ENCODE measurements at places on chromosomes 4 and X.

GRCh38 chr4:94588896-94589693 lies 137.4 kb downstream of the PDLIM5 start:
- no peak for DNase-seq

DNA sequence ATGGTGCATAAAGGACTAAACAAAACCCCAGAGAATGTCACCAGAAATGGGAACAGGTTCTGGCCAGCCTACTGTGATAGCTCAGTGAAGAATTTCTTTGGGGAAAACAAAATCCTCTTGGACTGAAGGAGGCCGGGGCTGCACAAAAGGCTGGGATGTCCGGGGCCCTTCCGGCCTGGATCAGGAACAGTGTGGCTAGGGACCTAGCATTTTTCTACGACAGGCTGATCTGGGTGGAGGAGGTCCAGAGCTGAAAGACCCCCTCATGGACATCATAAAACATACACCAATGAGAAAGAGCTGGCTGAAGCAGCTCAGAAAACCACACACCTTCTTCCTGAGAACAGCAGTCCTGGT lies 94.7 kb downstream of the BCOR start:
- no peak for DNase-seq

- DNase-seq, result no peak
Observed at GRCh38 chr4:145531859-145532258, 50.2 kb downstream of the SMAD1 start.

- DNase-seq, result no peak
Observed at GRCh38 chr4:105558277-105558676, 5.9 kb downstream of the ARHGEF38 start.

GRCh38 chrX:4963432-4963831 lies 1250.0 kb upstream of the PRKX start:
- DNase-seq, result no peak

DNA sequence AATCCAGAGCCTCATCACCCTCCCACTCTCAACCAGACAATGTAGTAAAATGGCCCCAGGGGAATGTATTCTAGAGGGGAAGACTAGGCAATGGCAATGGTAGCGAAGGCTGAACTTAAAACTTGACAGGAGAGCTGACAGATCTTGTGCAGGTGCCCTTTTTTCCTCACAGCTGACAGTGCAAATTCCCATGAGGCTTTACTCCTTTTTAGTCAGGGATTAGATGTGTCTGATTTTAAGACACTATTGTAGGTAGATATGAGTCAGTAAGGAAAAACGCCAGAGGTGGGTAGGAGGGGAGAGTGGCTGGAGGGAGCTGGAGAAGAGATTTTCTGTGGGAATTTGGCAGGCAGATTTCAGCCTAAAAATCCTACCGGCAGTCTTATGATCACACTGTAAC lies 10.7 kb downstream of the CAPN6 start:
- no peak for DNase-seq

DNA sequence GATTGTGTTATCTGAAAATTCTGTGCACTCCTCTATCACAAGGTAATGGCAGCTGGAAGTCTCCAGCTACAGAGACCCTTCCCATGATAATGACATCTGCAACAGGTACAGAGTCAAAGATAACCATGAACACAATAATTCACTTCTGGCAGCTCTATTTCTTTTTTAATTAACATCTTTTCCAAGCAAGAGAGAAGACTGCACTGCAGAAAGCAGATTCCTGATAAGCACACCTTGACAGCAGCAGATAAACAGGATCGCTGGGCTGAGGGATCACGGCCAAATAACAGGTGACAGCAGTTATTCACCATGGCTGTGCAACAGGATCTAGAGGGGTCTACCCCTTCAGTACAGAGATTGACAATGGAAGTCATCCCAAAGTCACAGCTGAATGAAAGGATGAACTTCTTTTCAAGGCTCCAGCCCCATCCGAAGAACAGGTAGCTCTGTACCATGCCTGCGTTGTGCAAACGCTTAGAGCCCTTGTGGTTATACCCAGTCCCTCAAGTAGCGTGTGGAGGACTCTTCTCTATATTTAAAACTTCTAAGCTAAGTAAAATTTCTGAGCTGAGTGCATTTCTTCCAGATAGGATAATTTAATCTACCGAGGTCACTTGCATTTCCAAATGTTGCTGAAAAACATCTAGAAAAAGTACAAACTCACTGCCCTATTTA lies 66.7 kb downstream of the DCHS2 start:
- no peak for DNase-seq

DNA sequence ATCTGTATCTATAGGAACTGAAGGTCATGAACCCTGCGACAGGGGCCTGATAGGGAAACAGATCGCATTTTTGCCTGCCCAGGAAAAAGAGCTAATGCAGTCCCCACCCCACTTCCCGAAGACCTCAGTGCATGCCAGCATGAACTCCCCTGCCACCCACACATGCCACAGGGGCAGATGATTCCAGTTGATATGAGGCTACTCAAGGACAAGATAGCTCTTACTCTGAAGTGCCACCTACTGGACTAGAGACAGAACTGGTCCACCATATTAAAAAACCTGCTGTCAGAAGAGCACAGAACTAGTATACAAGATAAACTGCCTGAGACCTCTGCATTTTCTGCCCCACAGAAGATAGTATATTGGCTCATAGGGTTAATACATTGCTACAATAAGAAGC lies 68.0 kb downstream of the YIPF7 start:
- no peak for DNase-seq

- no peak for DNase-seq
Observed at GRCh38 chrX:116285501-116285900, 115.0 kb downstream of the AGTR2 start.

DNA sequence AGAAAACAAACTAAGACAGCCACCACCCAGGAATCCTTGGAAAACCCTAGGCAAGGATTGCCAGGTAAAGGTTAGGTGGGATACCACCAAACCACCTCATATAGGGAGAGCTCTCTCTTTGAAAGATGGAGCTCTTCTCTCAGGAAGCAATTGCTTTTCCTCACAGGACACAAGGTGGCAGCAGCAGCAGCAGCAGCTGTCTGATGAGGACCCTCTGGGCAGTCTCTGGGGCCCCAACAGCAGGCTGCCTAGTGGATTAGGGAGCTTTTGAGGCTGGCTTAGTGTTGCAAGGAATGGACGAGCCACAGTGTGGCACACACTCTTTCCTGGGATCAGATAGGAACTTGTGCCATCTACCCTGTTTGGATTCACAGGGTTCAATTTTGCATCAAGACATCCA lies 41.4 kb upstream of the CHRDL1 start:
- no peak for DNase-seq

DNA sequence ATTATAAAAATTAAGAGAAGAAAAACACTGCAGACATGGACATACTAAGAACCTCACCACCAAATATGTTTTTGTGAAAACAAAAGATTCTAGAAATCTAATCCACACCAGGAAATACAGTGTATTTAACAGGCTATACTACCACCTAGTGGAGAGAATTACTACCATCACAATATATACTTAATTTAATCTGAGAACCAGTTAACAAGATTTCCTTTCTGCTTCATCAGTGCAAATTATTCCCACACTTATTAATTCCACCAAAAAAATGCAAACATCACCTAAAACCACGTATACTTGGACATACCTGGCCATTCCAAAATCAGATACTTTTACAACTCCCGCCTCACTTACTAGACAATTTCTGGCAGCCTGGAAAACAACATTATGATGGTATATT lies 7.0 kb upstream of the TXK start:
- peak; percentile 60 for DNase-seq

DNA sequence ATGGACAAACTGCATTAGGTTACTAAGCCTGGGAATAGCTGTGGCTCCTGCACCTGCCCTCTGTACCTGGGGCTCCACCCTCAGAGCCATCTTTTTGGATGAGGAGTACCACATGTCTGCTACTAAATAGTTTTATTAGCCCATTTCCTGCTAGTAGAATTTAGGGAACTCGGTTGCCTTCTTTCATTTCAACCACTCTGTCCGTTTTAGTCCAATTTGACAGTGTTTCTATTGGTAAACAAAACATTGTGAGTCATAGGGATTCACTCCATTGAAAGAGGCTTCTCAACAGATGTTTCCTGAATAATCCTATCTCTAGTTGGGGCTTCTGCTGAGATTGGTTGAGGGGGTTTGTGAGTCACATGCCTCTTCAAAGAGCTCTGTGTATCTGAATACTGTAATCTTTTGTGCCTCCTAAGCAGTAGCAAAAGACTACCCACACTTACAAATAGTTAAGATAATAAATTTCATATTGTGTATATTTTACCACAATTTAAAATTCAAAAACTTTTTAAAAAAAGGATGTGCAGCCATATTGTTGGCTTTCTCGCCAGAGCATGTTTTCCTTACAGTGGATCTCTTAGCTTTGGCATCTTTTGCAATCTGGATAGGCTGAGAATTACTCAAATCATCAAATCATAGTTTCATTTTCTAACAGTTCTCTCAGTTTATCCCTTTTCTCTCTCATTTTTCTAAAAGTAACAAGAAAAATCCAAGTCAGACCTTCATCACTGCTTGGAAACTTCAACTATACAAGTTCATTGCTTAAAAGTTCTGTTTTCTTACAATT lies 9.9 kb downstream of the FAM200B start:
- DNase-seq, result no peak

DNA sequence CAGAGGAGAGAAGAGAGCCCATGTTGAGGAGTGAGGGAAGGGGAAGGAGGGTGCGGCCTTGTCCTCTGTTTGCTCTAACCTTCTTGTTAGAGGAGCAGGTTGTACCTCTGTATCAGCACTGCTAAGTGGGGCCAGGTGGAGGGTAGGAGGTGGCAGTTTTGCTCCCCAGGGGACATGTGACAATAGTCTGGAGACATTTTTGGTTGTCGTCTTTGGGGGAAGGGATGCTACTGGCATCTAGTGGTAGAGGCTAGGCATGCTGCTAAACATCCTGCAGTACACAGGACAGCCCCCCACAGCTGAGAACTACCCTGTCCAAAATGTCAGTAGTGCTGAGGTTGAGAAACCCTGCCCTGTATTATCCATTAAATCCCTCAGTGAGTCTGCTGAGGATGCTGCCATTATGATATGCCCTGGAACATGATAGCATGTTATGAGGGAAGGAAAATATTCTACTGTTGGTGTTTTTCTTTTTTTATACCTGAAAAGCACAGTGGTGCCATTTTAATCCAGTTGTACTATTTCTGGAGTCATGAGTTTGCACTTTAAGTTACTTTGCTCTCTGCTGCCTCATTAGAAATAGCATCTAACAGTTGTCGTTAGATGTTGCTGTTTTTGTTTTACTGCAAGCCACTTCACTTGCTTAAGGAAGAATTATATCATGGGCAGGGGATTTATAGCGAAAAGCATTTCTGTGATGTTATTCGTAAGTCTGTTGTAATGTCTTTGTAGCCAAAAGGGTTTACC lies 90.6 kb downstream of the LRP2BP start:
- DNase-seq, result peak; percentile 24

DNA sequence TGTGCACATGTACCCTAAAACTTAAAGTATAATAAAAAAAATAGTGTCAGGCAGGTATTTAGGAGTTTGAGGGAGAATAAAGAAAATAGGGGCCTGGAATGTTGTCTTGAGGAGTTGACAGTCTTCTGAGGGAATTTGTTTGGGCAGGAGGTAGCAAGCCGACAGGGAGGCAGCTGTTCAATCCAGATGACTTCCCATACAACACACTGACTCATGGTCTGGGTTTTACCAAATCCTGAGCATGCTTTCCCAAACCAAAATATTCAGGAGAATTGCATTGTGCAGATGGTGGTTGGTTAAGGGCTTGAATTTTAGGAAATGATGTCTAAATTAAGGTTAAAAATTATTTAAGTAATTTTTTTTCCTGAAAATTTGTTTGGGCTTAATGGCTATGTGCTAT lies 430.0 kb downstream of the INPP4B start:
- no peak for DNase-seq

GRCh38 chr4:140612357-140612756 lies 43.6 kb upstream of the UCP1 start:
- no peak for DNase-seq

- DNase-seq, result no peak
Observed at GRCh38 chrX:20382082-20382481, 115.4 kb upstream of the RPS6KA3 start.

DNA sequence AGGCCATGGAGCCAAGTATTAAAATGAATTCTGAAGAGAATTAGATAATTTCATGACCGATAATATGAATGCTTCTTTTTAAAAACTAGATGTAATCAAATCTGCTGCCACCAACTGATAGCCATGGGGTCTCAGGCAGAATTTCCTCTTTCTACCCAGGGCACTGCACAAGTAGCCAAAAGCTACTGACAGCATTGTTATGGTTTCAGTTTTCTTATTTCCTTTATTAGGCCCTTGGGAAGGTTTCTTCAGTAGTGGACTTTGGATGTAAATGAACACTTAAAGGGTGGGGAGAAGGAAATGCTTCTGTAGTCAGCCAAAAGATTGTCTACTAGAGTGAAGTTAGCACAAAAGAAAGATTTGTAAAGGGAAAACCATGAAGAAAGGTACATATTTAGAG lies 686.0 kb downstream of the ADGRL3 start:
- DNase-seq, result no peak

GRCh38 chr4:162891788-162892707 lies 274.6 kb downstream of the NAF1 start:
- DNase-seq, result no peak

DNA sequence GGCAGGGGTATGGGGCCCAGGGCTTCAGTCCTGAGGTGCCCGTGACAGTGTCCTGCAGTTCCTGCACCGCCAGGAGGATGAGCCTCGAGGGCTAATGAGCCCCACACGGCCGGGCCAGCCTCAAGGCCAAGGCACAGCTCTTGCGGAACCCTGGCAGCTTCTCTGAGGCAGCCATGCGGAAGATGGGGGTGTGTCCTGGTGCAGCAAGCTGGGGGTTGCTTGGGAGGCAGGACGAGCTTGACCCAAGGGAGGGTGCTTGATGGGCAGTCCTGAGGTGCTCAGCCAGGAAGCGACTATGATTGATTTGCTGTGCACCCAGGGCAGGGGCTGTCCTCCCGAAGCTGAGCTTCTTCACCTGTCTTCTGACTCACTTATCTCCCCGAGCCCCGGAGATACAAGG lies 9.1 kb upstream of the FGFR3 start:
- DNase-seq, result no peak

DNA sequence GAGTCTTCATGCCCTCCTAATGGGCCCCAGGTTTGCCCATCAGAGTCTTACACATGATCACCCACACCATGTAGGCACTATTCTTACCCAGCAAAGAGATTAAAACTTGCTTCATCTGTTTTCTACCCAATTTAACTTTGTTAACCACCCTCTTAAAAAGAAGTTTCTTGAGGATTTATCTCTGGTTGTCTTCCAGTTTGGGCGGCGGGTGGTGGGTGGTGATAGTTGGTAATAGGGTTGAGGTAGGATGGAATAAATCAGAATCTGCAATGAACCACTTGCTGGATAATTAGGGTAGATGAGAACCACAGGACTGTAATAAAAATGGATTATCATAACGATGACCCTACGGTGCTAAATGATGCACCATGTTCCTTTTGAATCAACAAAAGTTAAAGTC lies 30.9 kb downstream of the GALNT7 start:
- DNase-seq, result no peak

Data from CD4-positive, alpha-beta memory T cell (primary cell).